Endothelial cell (in vitro differentiated cells): ENCODE measurements at places on chromosomes 1 and 21. TPM values are rescaled to one million over a fixed set of nuclear protein-coding genes. Genes with fewer than 3 reads are reported as not detected.

- no peak for DNase-seq
Measured at GRCh38 chr1:94048413-94049164, 72.4 kb downstream of the ABCA4 start.

- no peak for DNase-seq
Measured at GRCh38 chr1:246703581-246703980, 20.6 kb upstream of the SCCPDH start.

GRCh38 chr1:60891281-60891680 lies 191.1 kb upstream of the NFIA start:
- no peak for DNase-seq

- DNase-seq: no peak
Measured at GRCh38 chr1:242187171-242187570, 188.3 kb upstream of the MAP1LC3C start.

GRCh38 chr1:99648107-99648506 lies 2.2 kb downstream of the PALMD start:
- DNase-seq: no peak

GRCh38 chr1:72846476-72847278 lies 564.3 kb upstream of the NEGR1 start:
- no peak for DNase-seq

DNA sequence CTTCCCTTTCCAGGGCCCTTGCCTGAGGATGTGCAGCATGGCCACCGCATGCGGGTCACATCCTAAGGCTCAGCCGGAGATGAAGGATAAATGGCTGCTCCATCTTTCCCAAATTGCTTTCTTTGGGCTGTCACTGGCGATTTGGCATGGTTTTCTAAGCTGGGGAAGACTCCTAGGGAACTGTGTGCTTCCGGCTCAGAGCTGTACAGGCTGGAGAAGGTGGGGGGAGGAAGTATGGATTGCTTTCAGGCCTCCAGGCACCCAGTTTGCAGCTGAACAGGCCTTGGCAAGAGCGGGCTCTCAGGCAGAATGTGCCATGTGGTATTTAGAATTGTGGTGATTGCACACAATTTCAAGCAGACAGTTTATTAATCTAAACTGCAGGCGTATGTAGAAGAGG lies 48.9 kb downstream of the TMEM53 start:
- no peak for DNase-seq

Gene GJA4
- total RNA-seq: 347 TPM

Gene SERINC2
- 23.6 TPM for total RNA-seq
